ENCODE measurements at places on chromosomes 16 and 17.

DNA sequence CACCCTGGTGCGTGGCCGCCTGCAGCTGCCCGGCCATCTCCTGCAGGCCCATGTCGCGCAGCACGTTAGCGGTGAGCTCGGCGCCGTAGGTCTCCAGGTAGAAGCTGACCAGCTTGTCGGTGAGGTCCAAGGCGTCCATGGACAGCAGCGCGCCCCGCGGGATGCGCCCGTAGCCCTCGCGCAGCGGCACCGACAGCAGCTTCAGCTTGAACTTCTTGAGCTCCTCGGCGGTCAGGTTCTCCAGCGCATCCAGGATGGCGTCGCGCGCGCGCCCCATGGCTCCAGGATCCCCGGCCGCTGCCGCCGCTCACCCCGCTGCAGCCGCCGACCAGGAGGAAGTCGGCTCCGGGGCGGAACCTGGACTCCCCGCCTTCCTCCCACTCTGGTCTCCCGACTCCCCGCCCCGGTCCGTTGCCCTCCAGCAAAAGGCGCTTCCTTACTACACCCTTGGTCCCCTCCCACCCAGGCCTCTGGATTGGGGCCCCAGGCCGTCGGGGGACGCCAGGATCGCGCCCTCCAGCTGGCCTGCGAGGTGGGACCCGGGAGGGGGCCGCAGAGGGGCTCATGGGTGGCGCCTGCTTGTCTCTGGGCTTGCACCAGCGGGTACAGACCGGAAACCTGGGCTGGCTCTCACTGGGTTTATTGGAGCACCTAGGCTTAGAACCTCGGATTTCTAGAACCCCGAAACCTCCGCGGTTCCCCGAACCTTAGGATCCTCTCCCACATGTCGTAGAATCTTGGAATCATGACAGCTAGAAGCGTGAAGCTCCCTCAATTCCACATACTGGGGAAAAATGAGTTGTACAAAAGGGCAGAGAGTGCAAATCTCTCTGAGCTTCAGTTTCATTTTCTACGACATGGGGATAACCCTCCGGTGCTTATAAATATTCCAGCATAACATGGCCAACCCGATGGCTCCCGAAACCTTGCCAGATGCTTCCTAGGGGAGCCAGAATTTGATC is at the start of gene PYCARD:
Gene PYCARD (minus strand): TSS at position 347 of the 962 bp plus-strand sequence. CDS start 70 bp downstream, at position 277.
- DNase-seq: peak; percentile 53

GRCh38 chr17:79036596-79036995 is 12.6 kb downstream of the C1QTNF1 start:
- DNase-seq: no peak

- DNase-seq: peak; percentile 19
These were observed 9.2 kb downstream of the SP2 start for GRCh38 chr17:47905221-47905733.

GRCh38 chr17:61583242-61583641 is 7.8 kb downstream of the NACA2 start:
- no peak for DNase-seq

- DNase-seq: no peak
These were observed 6.9 kb downstream of the GAA start for GRCh38 chr17:80108036-80108971.

GRCh38 chr16:85557083-85557970 is 55.8 kb upstream of the GSE1 start:
- no peak for DNase-seq

GRCh38 chr16:30088832-30089624 is 2.7 kb downstream of the TBX6 start:
- no peak for DNase-seq

DNA sequence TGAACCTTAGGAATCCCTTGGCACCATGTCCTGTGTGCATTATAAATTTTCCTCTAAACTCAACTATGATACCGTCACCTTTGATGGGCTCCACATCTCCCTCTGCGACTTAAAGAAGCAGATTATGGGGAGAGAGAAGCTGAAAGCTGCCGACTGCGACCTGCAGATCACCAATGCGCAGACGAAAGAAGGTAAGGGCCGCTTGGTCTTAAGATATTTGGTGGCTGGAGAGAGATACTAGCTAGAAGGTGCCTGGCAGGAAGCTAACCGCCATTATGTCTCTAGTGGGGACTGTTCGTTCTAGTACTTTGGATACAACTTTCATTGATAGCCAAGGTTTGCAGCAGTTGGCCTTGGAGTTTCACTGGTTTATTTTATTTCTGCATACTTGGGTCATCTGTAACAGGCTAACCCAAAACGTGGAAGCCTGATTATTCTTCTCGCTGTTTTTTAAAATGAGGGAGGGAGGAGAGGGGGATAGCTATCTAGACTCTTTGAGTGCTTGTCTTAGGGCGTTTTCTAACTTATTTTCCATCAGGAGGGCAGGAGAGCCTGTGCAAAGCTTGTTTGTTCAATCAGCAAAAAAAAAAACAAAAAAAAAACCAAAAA is 1.3 kb downstream of the RBBP6 start:
- DNase-seq: no peak

- no peak for DNase-seq
These were observed 13.1 kb upstream of the ABCC3 start for GRCh38 chr17:50621574-50622031.

DNA sequence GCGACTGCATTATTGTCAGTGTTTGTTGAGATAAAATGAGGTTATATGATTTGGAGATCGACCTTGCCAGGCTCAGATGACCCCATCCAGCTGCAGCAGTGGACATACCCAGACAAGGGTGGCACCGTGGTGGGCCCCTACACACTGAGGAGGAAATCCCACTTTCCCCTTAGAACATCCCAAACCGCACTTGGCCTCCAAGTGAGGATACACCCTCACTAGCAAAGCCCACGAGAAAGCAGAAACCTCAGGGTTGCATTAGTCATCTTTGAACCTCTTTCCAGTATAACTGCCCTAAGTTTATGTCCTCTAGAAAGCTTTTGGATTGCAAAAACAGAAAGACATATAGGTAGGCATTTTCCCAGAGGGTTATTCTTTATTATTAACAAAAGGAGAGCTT is 101.5 kb downstream of the CLEC16A start:
- DNase-seq: no peak

DNA sequence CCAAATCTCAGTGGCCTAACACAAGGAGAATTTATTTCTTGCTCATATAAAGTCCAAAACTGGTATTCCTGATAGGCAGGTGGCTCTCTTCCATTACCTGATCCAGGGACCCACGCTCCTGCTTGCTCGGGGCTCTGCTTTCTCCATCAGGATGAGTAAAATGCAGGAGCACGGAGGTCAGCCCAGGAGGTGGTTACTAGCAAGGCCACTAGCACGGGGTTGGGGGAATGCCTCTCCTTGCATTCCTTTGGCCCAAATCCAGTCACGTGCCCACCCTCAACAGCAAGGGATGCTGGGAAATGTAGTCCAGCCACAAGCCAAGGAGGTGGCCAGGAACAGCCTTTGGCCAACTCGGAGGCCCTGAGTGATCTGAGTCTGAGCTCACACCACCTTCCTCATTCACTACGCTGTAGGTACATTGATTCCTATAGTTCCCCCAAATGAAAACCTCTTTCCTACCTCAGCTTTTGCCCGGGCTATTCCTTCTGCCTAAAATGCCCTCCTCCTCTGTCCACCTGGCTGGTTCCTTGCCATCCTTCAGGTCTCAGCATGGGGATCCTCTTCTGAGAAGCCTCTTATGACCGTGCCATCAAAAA is 38.3 kb upstream of the HAPSTR1 start:
- no peak for DNase-seq

- DNase-seq: no peak
These were observed 22.1 kb upstream of the GNA13 start for GRCh38 chr17:65078441-65079160.

DNA sequence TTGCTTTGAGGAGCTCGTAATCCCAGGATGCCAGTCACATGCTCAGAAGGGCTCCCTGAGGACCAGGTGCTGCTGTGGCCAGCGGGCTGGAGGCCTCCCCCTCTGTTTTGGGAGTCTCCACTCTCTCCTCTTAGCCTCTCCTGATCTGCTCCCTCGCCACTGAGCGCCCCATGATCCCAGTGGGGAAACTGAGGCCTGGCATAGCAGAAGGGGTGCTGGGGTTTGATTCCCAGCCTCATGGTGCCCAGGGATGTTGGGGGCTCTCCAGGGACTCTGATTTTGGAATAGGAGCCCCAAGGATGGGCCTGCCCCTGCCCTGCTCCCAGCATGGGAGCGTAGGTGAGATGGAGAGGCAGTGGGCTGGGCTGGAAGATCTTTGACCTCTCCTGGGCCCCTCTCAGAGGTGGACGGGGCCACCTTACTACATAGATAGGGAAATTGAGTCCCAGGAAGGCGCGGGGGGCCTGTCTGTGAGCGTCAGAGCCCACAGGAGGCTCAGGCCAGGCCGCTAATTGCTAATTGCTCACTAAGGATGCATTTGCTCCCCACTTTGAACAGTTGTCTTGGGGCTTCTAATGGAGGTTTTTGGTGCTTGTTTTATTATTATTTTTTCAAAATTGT is 525 bp upstream of the ADCY7 start:
- no peak for DNase-seq

DNA sequence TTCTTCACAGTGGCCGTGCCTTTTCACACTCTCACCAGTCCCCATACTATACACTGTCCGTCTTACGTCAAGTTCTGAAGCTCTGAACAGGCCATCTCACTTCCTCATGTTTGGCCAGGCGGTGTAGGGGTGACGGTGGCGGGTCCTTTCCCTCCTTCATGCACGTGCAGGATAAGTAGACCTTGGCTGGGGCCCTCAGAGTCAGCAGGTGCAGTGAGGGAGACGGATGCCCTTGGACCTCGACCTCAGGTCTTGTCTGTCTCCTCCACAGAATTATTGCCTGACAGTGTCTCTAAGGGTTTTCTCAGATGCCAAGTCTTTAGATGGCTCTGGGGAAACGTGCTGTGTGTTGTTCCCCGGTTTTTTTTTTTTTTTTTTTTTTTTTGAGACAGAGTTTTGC is 37.6 kb downstream of the RAB11FIP3 start:
- DNase-seq: no peak

DNA sequence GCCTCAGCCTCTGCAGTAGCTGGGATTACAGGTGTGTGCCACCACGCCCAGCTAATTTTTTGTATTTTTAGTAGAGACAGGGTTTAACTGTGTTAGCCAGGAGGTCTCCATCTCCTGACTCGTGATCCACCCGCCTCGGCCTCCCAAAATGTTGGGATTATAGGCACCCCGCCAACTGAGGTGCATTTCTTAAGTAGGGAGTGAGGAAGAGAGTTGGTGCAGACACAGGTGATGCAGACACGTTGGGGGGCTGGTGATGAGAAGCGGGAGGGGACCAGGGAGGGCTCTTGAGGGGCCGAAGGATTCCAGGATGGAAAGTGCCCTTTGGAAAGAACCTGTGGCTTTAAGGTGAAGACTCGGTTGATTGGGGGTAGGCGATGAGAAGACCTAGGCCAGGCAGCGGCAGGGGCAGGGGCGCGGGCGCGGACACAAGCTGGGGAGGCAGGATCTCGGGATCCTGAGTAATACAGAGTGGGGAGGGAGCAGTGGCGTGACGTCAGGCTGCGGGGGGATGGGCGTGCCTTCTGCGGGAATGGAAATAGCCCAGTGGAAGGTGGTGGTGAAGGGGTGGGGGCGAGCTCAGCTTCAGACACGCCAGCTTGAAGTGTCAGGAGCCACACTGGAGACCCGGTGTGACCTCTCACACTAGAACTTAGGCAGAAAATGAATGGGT is 2.5 kb upstream of the ATP6V0C start:
- no peak for DNase-seq

DNA sequence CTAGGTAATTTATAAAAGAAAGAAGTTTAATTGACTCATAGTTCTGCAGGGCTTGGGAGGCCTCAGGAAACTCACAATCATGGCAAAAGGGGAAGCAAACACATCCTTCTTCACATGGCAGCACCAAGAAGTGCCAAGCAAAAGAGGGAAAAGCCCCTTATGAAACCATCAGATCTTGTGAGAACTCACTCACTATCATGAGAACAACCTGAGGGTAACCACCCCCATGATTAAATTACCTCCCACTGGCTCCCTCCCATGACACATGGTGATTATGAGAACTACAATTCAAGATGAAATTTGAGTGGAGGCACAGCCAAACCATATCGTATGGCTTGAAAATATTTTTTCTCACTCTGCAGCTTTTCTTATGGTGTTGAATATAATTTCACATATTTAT is 151.7 kb downstream of the ANKFN1 start:
- no peak for DNase-seq

GRCh38 chr17:77810536-77810935 is 148.0 kb upstream of the TNRC6C start:
- no peak for DNase-seq

DNA sequence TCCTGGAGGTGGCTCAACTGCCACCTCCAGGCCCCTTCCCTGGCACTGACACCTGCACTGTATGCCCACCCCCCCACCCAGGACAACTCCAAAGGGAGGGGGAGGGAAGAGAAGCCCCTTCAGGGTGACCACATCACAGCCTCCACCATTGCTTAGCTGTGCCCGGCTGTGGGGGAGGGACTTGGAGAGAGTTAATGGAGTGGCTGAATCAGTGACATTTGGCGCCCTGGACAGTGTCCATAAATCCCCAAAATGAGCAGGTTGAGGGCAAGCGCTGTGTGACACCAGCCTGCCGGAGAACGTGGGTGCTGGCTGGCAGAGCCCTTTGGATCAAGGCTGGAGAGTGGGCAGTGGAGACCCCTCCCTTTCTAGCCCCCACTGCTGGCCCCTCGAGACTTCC is 883 bp downstream of the USH1G start:
- DNase-seq: no peak

DNA sequence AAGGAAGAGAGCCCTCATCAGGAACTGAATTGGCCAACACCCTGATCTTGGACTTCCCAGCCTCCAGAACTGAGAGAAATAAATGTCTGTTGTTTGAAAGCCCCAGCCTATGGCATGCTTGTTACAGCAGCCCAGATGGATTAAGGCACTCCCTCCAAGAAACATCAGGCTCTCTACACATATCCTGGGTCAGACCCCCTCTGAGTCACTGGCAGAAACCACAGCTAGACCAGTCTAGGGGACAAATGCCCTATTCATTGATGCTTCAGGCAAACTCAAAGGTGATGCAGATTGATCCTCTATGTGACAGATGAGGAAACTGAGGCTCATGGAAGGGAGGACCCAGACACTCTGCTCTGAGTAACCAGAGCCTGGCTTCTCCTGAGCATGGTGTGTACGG is 116.8 kb downstream of the WSCD1 start:
- no peak for DNase-seq

DNA sequence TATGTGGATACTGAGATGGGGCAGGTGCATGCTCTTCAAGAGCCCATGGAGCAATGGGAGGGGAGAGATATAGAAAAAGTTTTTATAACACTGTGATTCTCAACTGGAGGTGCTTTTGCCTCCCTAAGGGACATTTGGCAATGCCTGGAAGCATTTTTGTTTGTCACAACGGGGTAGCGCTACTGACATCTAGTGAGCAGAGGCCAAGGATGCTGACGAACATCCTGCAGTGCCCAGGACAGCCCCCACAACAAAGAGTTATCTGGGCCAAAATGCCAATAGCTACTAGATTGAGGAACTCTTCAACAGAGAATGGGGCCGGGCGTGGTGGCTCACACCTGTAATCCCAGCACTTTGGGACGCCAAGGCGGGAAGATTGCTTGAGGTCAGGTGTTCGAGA is 67.2 kb upstream of the CLEC3A start:
- no peak for DNase-seq
